NCI-H226 (cell line): ENCODE measurements at places on chromosomes 1 and 21.

- DNase-seq = no peak
Observed at GRCh38 chr1:12677565-12677964, 33.7 kb downstream of the AADACL4 start.

DNA sequence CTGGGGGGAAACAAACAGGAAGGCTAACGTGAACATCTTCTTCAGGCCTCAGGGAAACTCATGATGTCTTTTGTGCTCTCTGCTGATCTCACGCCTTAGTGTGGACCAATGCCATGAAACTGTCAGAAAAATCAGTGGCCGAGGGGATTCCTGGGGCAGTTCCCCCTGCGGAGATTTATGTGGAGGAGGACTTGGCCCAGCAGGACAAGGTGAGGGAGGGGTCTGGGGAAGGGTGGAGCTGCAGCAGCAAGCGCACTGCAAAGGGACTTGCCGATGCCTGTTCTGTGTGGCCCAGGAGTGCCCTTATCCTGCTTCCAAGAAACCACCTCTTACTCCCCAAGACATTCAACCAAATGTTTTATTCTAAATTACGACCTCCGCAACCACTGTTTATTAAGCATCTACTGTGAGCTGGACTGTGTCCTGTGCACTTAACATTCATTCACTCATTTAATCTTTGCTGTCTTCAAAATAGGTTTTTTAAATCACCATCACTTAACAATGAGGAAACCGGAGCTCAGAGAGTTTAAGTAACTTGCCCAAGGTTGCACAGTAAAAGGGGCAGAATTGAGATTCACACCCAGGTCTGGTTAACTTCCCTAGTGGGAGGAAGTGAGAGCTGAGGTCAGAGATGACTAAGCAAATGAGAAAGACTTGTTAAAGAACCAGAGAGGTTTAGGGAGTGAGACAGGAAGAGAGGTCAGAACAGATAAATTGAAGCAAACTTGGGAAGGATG lies 49.7 kb downstream of the FHAD1 start:
- DNase-seq = peak; percentile 46

DNA sequence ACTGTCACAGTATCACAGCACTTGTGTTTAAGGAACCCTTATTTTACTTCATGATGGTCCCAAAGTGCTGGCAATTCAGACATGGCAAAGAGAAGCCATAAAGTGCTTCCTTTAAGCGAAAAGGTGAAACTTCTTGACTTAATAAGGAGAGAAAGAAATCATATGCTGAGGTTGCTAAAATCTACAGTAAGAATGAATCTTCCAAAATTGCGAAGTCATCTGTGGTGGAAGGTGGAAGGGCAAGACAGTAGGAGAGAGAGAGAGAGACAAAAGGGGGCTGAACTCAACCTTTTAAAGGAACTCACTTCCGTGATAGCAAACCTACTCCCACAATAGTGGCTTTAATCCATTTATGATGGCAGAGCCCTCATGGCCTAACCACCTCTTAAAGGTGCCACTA lies 19.3 kb upstream of the AADACL3 start:
- DNase-seq = no peak

GRCh38 chr21:42639646-42640152 lies 13.7 kb upstream of the PDE9A start:
- no peak for DNase-seq

GRCh38 chr1:60672449-60672848 lies 409.9 kb upstream of the NFIA start:
- DNase-seq = no peak

GRCh38 chr1:166174108-166174507 lies 7.3 kb upstream of the FAM78B start:
- no peak for DNase-seq

GRCh38 chr1:233513431-233513830 lies 100.5 kb upstream of the KCNK1 start:
- no peak for DNase-seq

- DNase-seq = peak; percentile 45
Observed at GRCh38 chr1:52059321-52059720, 3.2 kb downstream of the BTF3L4 start.

GRCh38 chr1:23069149-23069548 lies 49.9 kb downstream of the KDM1A start:
- DNase-seq = no peak

GRCh38 chr1:212983482-212983881 lies 32.2 kb downstream of the ANGEL2 start:
- DNase-seq = no peak

GRCh38 chr1:87197156-87197555 lies 131.5 kb upstream of the LMO4 start:
- peak; percentile 86 for DNase-seq

GRCh38 chr1:53271446-53272090 lies 33.2 kb upstream of the MAGOH start:
- DNase-seq = no peak

- DNase-seq = no peak
Observed at GRCh38 chr1:221556435-221556834, 185.5 kb downstream of the DUSP10 start.

- DNase-seq = no peak
Observed at GRCh38 chr1:27383039-27383605, at the start of gene CD164L2. Gene CD164L2, minus strand, starts transcription at chr1:27383333. Its CDS starts 94 bp downstream, at chr1:27383239.

DNA sequence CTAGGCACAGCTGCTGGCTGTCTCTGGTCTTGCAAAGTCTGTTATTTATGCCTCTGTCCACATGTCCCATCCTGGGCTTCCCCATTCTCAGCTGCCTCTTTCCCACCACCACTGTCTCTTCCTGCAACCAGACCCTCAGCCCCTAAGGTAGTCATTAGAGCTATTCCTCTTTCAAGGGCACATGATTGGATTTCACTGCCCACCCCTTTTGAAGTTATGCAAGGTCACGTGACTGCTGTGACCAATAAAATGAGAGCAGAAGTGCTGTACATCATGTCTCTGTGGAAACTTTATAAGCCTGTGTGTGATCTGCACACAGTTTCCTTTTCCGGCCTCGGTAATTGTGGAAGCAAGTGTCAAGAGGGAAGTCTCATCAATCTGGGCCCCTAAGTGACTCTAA lies 136.6 kb upstream of the HMGB4 start:
- DNase-seq = no peak

DNA sequence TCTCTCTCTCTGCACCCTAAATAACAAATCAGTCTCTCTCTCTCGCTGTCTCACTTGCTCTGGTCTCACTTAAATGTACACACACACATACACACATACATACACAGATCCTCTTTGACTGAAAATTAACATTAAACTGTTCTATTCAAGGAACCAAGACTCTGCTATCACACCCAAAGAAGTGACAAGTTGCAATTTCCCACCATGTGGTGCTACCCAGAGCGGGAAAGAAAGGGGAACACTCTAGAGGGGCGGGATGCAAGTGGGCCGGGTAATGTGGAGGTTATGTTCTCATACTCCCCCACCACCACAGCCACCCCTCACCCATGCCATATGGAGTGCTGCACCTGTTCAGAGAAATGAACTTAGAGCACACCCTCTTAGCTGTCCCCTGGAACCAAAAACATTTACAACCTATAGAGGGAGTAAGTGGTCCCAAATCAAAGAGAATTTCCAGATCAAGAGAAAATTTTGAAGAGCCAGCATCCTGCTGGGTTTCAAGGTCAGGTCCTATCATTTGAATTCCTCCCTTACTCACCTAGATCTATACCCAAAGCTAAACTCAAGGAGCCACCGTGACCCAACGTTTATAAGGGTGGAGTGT lies 319.4 kb downstream of the BRINP2 start:
- DNase-seq = no peak

DNA sequence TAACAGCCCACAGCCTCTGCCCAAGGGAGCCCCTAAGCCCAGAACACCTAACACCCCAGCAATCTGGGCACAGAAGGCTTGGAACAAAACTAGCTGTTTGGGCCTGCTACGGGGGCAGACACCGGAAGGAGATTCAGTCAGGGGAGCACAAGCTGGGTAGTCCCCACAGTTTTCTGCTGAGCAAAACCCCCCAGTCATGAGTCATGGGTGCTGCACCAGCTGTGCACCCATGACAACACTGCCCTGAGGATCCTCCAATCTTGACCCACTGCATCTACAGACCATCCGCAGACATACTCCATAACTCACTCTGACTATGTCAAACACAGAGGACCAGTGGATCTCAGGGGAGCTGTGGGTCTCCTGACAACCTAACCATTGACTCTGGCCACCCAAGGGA lies 105.1 kb downstream of the LRIG2 start:
- no peak for DNase-seq
